ENCODE measurements at places on chromosomes 6 and 20. TPM values are rescaled to one million over a fixed set of nuclear protein-coding genes. Genes with fewer than 3 reads are reported as not detected.

DNA sequence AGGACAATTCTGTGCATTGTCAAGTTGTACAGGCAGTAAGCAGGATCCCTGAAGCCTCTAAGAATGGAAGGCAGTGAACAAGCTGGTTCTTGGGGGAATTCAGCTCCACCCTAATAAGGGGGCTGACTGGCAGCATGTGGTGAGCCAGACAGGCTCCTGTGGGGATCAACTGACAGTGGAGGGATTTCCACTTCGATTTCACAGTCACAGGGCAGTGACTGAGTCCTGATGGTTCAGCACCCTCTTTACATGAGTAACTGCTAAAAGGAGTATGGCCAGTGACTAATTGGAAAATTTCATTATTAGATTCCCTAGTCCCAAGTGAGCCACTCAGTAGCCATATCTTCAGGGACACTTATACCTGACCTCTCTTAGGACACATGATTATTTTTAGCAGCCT is 78.4 kb downstream of the NDUFAF5 start:
- H3K36me3 ChIP-seq, result no peaks in the 10 kb centered on the region
- no peaks in the 10 kb centered on the region for H3K27me3 ChIP-seq
- DNase-seq, result no peak
- H3K4me1 ChIP-seq, result peaks cover 3% of the 10 kb centered on the region
- H3K4me3 ChIP-seq, result no peak overlapping the region

GRCh38 chr6:168725802-168726201 is 284.8 kb downstream of the SMOC2 start:
- no peak for DNase-seq
- H3K27me3 ChIP-seq, result peaks cover 14% of the 10 kb centered on the region
- no peak overlapping the region for H3K4me3 ChIP-seq
- H3K27ac ChIP-seq, result no peak overlapping the region

GRCh38 chr20:51720854-51721253 is 47.3 kb downstream of the ATP9A start:
- no peak for DNase-seq
- no peaks in the 10 kb centered on the region for H3K27me3 ChIP-seq
- no peak overlapping the region for H3K4me3 ChIP-seq
- H3K36me3 ChIP-seq, result peaks cover 9% of the 10 kb centered on the region

Gene ZBTB22
- 22.1 TPM for total RNA-seq

All from chondrocyte (in vitro differentiated cells).